ENCODE measurements at places on chromosomes 5 and 9. TPM values are rescaled to one million over a fixed set of nuclear protein-coding genes. Genes with fewer than 3 reads are reported as not detected.

COL15A1 gene
- 94.4 TPM for total RNA-seq

OTP gene
- 0.83 TPM for total RNA-seq

PCDHB13 gene
- 8.7 TPM for total RNA-seq

RELL2 gene
- 22.6 TPM for total RNA-seq

EGFLAM gene
- 36.3 TPM for total RNA-seq

UNC5A gene
- 4.1 TPM for total RNA-seq

BTNL8 gene
- total RNA-seq, result 0.50 TPM

DNA sequence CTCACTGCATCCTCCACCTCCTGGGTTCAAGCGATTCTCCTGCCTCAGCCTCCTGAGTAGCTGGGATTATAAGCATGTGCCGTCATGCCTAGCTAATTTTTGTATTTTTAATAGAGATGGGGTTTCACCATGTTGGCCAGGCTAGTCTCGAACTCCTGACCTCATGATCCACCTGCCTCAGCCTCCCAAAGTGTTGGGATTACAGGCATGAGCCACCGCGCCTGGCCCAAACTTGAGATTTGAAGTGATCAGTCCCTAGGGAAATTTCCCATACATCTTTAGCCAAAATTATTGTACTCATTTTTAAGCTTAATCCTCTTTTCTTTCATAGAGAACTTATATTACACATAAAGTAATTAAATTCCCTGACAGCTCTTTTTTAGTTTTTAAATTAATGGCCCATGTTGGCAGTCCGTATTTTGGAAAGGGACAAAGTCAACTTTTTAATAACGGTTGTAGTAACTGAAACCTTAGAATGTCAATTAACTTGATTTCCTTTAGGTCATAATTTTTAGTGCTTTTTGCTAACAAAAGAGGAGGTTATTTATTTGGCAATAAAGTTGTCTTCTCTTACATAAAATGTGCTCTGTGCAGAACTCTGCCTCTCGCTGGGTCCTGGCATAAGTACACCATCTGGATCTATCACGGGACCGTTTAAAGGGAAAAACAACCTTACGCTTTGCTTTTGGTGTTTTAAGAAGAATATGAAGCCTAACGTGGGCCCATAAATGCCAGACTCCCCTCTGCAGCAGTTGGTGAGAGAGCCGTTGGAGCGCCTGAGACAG lies 142.3 kb upstream of the OTULINL start:
- H3K27ac ChIP-seq, result peak overlapping the region; percentile 84
- H3K4me1 ChIP-seq, result peaks cover 27% of the 10 kb centered on the region
- no peak for DNase-seq
- H3K27me3 ChIP-seq, result no peaks in the 10 kb centered on the region
- H3K4me3 ChIP-seq, result no peak overlapping the region
- H3K36me3 ChIP-seq, result peaks cover 3% of the 10 kb centered on the region

DNA sequence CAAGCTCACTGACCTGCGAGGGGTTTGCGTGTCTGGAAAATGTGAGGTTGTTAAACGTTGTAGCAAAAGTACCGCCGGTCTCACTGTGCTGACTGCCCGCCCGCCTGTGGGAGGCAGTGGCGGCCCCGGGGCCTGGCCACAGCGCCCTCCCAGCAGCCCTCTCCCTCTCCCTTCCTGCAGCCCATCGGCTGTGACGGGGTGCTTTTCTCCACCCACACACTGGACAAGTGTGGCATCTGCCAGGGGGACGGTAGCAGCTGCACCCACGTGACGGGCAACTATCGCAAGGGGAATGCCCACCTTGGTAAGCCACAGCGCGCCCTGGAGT lies 6.2 kb downstream of the ADAMTSL2 start:
- H3K27me3 ChIP-seq, result peaks cover 6% of the 10 kb centered on the region

DNA sequence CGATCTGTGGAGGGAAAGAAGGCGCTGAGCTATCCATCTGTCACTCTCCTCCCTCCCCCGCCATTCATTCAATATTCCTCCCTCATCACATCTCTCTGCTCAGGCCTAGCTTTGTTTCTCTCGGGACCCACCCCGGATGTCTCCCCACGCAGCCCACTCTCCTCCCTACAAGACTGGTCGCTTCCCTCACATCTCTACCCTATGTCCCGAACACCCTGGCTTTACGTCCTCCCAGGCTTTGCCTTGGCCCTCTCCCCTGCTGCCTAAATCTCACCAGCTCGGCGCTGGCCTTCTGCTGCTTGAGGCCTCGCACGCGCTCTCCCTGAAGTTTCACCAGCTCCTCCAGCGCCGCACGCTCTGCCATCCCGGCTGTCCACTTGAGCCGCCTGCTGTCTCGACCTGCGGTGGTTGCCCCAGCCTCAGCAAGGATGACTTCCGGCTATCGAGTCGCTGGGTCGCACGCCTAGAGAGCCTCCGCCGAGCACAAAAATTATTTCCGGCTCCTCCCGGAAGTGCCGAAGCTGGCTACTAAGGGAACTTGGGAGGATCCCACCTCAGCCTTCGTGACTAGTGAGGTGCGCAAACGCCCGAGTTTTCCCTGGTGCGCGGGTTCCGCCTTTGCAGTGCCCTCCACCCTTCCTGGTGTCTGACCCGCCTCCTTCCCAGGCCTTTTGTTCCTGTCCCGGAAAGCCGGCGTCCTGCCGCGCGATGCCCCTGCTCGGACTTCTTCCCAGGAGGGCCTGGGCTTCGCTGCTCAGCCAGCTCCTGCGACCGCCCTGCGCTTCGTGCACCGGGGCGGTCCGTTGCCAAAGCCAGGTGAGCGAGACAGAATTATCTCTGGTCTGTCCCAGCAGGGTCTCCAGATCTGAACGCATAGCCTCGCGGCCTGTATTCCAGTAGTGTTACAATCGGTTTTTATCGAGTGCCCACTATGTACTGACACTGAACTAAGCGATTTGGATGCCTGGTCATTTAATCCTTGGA lies at the start of the genes HARS1 and HARS2:
HARS1 (minus strand) TSS at position 430 of the 984 bp plus-strand sequence; CDS start at position 364, 66 bp downstream.
HARS2 (plus strand) TSS at position 515 of the 984 bp plus-strand sequence; CDS start at position 709, 194 bp downstream.
- peak within 1 kb of the TSS; percentile 95 for H3K4me3 ChIP-seq
- H3K27ac ChIP-seq, result peak within 1 kb of the TSS; percentile 79
- DNase-seq, result peak; percentile 74
- peaks cover 27% of the 10 kb centered on the region for H3K36me3 ChIP-seq
- H3K27me3 ChIP-seq, result no peaks in the 10 kb centered on the region

DNA sequence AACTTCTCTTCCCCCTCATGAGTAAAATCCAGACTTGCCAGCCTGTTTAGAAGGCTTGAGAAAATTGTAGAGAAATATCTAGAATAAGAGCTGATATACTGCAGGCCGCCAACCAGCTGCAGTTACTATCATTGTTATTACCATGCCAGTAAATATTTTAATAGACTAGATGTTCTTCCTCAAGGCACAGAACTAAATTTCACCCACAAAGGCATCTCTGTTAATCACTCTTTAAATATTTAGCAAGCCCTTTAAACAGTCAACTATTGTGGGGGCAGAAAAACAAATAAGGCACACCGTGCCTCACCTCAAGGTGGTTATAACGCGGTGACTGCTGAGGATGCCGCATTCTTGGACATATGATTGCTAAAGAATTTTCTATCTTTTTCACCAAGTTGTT lies 147.0 kb downstream of the SPOCK1 start:
- H3K27me3 ChIP-seq, result no peaks in the 10 kb centered on the region
- DNase-seq, result no peak
- no peaks in the 10 kb centered on the region for H3K36me3 ChIP-seq
- H3K4me3 ChIP-seq, result no peak overlapping the region

GRCh38 chr9:105842023-105842644 lies 147.8 kb downstream of the TMEM38B start:
- peak; percentile 13 for DNase-seq
- H3K36me3 ChIP-seq, result no peaks in the 10 kb centered on the region
- H3K27ac ChIP-seq, result no peak overlapping the region
- no peak overlapping the region for H3K4me3 ChIP-seq
- H3K4me1 ChIP-seq, result no peaks in the 10 kb centered on the region

DNA sequence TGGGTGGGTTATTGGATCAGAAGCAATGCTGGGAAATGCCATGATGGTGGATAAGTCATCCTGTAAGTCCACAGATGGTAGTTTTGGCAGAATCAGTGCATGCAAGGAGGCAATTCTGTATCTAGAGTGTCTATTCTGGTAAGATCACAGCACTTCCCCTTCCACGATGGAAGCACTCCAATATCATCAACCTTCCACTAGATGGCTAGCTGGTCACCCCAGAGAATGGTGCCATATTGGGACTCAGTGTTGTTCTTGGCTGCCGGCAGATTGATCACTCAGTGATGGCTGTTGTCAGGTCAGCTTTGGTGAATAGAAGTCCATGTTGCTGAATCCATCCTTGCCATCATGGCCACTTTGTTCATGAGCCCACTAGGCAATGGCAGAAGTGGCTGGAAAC lies 553.5 kb downstream of the CSNK1G3 start:
- H3K27ac ChIP-seq, result no peak overlapping the region
- no peaks in the 10 kb centered on the region for H3K36me3 ChIP-seq
- no peaks in the 10 kb centered on the region for H3K27me3 ChIP-seq

DNA sequence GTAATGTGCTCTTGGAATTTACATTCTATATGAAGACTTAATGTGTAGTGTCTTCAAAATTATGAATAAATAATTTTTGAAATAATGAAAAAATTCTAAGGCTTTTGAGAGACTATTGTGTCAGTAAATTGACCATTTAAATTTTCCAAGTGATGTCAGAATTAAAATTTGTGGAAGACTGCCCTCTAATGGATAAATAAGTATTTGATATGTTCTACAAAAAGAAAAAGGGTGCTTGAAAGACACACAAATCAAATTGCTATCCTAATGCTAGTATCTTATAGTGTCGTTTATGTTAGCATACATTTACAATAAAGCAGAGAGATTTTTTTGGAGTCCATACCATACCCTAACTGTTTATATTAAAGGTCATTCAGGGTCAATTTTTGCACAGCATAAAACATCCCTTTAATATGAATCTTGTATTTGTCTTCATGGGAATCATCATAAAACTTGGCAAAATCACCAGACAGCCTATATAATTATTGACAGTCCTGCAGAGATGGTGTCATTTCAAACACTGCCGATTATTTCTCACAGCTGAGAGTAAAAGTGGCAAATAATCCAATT lies 120.8 kb upstream of the SLC27A6 start:
- DNase-seq, result peak; percentile 85
- no peaks in the 10 kb centered on the region for H3K4me1 ChIP-seq
- H3K27ac ChIP-seq, result no peak overlapping the region
- H3K36me3 ChIP-seq, result no peaks in the 10 kb centered on the region
- H3K27me3 ChIP-seq, result no peaks in the 10 kb centered on the region
- H3K4me3 ChIP-seq, result no peak overlapping the region

DNA sequence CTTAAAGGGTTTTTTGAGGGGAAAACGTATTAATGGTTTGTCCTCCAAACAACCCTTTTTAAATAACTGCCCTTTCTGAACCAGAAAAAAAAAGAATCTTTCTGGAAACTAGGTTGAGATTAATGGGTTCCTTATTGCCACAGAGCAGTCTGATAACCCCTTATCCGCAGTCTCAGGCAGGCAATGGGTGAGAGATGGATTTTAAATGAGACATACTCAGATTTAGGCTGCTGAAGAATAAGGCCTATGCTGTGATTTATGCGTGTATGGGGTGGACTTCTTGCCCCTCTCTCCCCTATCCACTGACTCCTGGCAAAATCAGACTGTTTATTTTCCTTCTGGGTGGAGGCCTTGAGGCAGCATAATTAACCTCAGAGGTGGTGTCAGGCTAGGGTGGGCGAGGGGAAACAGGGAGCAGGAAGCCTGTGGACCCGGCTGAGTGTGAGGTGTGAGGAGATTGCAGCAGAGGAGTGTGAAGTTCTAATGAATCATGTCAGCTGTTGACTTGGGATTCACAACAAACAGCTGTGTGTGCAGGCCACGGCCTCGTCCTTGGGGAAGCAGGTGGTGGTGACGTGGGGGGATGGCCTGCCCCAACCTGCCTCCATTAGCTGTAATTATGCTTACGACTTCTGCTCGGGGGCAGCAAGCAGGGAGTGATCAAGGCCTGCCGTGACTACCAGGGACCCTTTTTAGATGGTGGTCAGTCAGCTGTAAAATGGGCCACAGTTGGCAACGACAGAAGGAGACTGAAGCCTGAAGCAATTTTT lies 196.4 kb downstream of the SEMA6A start:
- no peak overlapping the region for H3K27ac ChIP-seq
- H3K4me3 ChIP-seq, result no peak overlapping the region
- no peaks in the 10 kb centered on the region for H3K27me3 ChIP-seq
- H3K36me3 ChIP-seq, result no peaks in the 10 kb centered on the region
- H3K4me1 ChIP-seq, result peaks cover 19% of the 10 kb centered on the region
- DNase-seq, result peak; percentile 84

GRCh38 chr9:135032868-135033460 lies 54.5 kb upstream of the OLFM1 start:
- no peaks in the 10 kb centered on the region for H3K27me3 ChIP-seq
- DNase-seq, result no peak
- peaks cover 13% of the 10 kb centered on the region for H3K4me1 ChIP-seq
- no peak overlapping the region for H3K4me3 ChIP-seq
- H3K27ac ChIP-seq, result no peak overlapping the region

- H3K4me1 ChIP-seq, result no peaks in the 10 kb centered on the region
- H3K27ac ChIP-seq, result no peak overlapping the region
- no peak overlapping the region for H3K4me3 ChIP-seq
- no peaks in the 10 kb centered on the region for H3K27me3 ChIP-seq
- DNase-seq, result no peak
Observed at GRCh38 chr5:128426090-128426534, 111.9 kb downstream of the FBN2 start.

DNA sequence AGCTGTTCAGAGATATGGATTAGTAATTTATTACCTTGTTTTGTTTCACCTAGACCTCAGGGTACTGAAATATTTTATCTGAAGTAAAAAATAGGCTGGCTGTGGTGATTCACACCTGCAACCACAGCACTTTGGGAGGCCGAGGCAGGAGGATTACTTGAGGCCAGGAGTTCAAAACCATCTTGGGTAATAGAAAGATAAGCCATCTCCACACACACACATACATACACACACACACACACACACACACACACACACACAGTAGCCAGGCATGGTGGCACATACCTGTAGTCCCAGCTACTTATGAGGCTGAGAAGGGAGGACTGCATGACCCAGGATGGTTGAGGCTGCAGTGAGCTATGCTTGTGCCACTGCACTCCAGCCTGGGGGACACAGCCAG lies 3.7 kb downstream of the ANXA2R start:
- H3K27ac ChIP-seq, result no peak overlapping the region
- no peak for DNase-seq
- no peak overlapping the region for H3K4me3 ChIP-seq
- H3K27me3 ChIP-seq, result peaks cover 88% of the 10 kb centered on the region

DNA sequence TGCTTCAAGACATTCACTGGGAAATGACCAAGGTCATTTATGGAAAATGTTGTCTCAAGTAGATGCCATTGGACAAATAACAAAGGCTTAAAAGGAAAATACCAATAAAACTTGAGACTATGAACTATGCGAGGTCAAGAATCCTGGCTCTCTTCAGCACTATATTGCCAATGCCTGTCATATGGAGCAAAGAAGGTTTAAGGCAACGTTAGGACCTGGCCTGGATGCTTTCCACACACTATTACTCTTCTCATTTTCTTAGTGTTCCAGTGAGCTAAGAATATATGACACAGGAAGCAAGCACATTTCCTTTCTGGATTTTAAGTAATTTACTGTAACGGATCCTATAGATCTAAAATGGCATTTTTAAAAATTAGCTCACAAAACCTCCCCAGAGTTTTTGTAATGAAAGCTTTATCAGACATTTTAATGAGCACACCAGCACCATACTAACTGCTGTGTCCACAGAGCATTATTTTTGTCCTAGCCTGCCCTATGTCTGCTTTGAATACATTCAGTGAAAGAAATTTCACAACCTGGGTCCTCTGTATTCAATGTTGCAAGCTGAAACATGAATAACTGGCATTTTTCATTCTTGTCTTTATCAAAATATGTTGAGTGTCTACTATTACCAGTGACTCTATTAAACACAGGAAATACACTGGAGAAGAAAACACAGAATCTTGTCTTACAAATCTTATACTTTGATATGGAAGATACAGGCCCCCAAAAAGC lies 315.6 kb downstream of the CETN3 start:
- no peak for DNase-seq
- H3K4me1 ChIP-seq, result no peaks in the 10 kb centered on the region
- no peak overlapping the region for H3K4me3 ChIP-seq
- H3K27me3 ChIP-seq, result no peaks in the 10 kb centered on the region
- no peak overlapping the region for H3K27ac ChIP-seq
- no peaks in the 10 kb centered on the region for H3K36me3 ChIP-seq

Measured in spinal cord (tissue), 10 donors.